ENCODE measurements at places on chromosomes 2 and 18.

DNA sequence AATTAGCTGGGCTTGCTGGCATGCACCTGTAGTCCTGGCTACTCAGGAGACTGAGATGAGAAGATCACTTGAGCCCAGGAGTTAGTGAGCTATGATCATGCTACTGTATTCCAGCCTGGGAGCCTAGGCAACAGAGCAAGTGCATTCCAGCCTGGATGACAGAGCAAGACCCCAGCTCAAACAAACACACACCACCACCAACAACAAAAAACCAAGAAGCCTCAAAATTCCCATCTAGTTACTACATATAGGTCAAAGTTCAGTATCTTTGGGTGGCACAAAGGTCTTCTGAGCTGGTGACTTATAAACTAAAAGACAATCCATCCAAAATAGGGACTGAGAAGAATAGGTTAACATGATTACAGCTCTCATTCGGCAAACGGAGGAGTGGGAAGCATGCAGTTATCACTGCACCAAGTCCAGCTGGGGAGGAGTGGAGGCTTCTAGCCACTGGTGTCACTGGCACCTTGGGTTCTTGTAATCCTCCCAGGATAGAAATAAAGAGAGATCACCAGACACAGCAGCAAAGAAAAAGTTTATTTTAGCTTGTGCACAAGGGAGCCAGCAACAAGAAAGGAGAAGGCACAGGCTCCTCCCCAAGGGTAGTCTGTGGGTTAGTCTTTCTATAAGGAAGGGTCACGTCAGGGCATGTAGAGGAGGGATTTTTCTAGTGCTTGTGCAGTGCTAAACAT is 57.4 kb downstream of the SH2D6 start:
- DNase-seq, result no peak

- no peak for DNase-seq
Measured at GRCh38 chr2:236545248-236545658, 24.4 kb upstream of the ACKR3 start.

- no peak for DNase-seq
Measured at GRCh38 chr2:19898592-19899329, 3.0 kb downstream of the TTC32 start.

DNA sequence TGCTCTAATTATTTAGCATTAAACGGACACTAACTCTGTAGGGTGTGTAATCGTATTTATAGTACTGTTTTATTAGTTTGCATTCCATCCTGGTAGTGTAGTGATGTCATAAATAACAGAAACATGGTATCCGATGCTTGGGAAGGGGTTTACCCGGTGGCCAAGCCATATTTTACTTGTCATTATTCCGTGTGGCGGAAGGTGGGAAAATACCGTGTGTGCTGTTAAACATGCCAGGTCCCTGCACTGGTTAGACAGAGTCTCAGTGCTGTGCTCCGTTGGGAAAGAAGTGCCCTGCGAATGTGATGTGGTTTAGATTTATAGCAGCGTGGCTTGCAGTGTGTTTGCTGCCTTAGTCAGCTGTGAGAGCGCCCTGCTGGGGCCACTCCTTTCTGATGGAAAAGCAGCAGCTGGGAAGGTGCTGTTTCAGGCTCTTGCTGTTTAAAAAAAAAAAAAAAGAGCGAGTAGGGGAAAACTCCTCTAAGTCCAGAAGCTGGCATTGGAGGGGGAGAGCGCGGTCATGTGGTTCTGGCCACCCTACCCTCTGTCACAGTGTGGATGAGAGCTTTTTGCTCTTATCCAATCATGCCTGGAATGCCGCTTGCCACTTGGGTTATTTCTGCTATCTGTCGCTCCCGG is 211.0 kb downstream of the NEDD4L start:
- DNase-seq, result no peak

DNA sequence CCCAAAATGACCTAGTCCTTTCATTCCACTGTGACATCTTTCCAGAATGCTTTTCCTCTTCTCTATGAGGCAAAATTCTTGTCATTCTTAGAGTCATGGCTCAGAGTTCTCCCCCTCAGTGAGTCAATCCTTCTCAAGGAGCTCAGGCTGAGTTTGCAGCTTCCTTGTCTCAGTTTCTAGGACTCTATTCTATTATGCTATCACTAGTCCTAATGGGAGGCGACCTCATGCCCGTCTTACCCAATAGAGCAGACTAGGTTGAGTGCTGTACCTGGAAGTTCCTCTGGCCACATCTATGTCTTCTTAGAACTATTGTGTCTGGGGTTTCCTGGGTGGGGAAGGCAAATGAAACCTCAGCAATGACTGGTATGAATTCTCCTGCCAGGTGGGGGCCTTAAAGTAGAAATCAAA is 51.5 kb downstream of the HAUS1 start:
- no peak for DNase-seq

- no peak for DNase-seq
Measured at GRCh38 chr2:61988462-61989366, 83.2 kb downstream of the COMMD1 start.

DNA sequence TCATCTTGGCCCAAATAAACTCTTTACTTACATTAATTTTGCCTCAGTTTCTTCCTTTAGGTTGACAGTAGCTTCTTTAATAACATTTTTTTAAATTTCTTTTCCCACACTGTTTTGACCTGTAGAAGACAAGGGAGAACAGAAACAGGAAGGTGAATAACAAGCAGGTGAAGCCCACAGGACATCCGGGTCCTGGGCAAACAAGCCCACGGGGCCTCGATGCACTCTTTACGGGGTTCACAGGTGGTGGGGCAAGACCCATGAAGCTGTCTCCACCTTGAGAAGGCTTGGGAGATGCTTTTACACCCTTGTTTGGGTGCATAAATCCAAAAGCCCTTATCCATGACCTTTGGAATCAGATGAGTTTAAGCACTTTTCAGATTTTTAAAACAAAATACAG is 301.0 kb upstream of the MGAT5 start:
- no peak for DNase-seq

DNA sequence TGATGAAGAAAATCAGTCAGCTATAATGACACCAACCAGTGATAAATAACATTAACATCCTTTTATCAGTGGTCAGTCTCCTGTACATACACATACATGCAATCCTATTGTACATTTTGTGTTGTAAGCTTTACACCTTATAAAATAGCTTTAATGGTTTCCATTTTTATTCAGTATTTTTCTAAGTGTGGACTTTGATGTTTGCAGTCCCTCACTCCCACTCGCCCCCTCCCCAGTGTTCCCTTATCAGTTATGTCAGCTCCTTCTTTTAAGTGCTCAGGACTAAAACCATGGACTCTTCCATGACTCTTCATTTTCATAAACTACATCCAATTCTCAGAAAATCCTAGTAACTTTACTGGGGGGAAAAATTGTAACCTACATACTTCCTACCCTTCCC is 713.0 kb downstream of the LRRTM4 start:
- DNase-seq, result no peak

- no peak for DNase-seq
Measured at GRCh38 chr2:190582019-190582418, 47.5 kb upstream of the NEMP2 start.

DNA sequence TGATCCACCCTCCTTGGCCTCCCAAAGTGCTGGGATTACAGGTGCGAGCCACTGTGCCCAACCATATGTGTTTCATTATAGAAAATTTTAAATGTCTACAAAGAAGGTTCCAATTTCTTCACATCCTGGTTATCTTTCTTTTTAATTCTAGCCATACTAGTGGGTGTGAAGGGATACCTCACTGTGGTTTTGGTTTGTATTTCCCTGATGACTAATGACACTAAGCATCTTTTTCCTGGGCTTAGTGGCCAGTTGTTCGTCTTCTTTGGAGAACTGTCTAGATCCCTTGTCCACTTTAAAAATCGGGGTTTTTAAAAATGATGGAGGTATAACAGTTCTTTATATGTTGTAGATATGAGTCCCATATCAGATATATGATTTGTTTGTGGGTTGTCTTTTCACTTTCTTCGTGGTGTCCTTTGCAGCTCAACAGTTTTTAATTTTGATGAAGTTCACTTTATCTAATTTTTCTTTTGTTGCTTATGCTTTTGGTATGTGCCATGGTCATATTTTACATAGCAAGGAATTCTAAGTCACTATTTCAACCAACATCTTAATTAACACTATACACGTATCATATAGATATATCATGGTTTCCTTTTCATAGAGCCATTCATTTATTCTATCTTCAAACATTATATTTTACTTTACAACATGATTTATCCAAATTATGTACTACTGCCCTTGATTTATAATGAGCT is 135.0 kb upstream of the RIOK3 start:
- no peak for DNase-seq

DNA sequence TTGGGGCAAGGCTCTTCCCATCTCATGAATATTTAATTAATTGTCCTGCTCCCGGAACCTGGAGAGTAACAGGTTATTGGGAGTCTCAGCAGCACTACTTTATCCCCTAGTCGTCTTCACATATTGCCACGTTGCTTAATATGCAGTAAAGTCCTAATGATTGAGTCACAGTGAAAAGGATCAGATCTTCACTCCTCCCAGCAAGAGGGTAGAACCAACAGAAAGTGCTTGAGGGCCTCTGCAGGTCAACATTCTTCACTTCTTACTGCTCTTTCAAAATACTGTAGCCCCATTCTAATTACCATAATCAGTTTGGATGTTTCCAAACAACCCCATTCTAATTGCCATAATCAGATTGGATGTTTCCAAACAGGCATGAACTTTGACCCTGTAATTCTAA is 801.0 kb downstream of the LRRTM4 start:
- no peak for DNase-seq

DNA sequence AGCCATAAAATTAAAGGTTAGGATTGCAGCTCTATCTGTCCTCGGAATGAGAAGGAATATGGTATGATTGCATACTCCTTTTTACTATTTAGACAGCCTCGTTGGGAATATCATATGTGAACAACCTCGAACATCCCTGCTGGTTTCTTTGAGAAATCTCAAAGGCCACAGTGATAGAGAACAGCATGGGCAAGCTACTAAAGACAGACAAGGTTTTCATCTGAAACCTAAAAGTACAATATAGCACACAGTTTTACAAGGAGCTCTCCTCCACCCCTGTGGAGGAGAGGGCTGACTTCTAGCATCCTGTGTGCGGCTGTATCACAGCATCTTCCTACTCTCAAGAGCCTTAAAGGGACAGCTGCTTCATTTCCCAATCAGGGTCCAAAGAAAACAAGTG is 104.3 kb downstream of the VWC2L start:
- no peak for DNase-seq

DNA sequence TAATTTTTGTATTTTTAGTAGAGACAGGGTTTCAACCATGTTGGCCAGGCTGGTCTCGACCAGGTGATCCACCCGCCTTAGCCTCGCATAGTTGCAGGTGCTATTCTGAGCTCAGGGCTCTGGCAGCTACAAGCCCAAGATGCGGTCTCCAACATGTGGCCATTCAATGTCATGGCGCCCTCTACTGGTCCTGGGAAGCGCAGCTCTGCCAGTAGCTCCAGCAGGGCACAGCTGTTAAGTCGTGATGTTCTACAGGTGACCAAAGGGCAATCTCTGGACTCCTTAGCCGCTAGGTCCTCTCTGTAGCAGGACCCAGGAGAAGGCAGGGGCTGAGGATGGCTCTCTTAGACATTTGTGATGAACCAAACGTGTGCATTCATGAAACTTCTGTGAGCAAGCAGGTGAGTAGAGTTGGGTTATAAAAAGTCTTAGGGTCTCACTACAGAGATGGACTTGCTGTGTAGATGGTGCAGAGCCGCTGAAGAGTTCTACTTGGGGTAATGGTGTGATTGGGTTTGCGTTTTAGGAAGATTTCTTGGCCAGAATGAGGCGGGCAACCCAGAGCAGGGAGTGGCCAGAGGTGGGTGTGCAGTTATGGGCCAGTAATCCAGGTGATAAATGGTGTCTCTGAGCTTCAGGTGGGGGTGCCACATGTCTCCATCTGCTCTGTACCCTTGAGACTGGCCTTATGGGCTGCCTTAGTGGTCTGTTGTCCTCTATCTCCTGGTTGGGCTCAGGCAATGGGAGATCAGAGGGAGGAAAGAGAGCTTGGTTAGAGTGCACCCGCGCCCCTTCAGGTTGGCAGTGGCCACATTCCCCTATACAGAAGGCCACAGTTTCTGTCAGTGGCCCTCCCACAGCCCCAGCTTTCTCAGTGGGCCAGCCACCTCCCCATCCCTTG is 31.0 kb downstream of the IL37 start:
- DNase-seq, result peak; percentile 60

- DNase-seq, result no peak
Measured at GRCh38 chr2:175518206-175518605, 336.7 kb upstream of the ATP5MC3 start.

- DNase-seq, result no peak
Measured at GRCh38 chr18:47946889-47947288, 16.4 kb upstream of the SMAD2 start.

GRCh38 chr2:210177769-210178168 is 6.6 kb upstream of the KANSL1L start:
- DNase-seq, result no peak

DNA sequence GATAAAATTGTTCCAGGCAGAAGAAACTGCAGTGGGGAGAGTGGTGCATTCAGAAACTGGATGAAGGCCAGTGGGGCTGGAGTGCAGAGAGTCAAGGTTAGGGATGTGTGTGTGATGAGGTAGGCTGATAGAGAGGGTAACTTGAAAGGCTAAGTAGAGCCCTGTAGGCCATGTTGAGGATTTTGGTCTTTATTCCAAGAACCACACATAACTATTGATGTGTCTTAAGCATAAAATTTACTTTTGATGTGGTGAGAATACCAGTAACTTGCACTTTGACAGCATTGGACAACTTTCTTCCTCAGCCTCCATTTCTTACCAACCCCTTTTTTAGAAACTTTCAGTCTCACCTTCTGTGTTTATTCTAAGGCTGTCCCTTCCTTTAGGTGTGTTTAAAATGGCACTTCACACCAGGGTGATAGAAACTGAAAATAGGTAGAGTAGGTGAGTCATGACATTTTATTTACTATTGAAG is 22.6 kb downstream of the MTX2 start:
- no peak for DNase-seq

DNA sequence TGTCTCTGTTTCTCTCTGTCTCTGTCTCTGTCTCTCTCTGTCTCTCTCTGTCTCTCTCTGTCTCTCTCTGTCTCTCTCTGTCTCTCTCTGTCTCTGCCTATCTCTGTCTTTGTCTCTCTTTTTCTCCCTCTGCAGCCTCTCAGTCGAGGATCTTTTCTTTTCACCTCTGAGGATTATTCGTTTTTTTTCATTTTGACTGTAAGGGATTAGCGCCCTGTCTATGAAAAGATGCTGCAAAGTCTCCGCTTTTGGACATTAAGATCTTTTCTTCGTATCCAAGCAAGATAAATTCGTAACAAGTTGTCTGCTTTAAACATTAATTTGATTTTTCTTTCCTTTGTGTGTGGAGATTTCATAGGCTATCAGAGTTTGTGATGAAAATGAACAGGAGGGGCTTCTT is 191.2 kb upstream of the TPO start:
- DNase-seq, result no peak

GRCh38 chr18:55544014-55544413 is 44.0 kb downstream of the TCF4 start:
- DNase-seq, result no peak

DNA sequence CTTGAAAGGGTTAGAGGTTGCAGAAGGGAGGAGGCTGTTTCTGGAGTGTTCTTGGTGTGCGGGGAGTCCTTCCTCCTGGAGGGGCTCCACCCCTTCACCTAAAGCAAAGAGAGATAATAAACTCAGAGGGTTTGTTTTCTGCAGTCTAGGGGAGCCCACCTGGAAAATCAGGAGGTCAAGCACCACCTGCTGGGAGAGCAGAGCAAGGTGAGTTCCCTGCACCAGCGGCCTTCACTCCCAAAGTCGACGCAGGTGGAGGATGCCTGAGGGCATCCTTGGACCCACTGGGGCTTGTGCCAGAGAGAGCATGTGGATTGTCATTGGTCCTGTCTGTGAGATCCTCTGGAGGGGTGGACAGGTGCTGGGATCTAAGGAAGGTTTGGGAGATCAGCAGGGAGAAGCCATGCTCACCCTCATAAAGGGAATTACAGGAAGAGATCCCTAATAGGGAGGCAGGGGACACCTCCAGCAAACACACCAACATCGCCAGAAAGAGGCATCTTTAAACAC is 116.7 kb downstream of the KCNF1 start:
- DNase-seq, result no peak
